NB4 (cell line): ENCODE measurements at places on chromosomes 16 and 17.

- peak; percentile 74 for DNase-seq
Observed at GRCh38 chr17:19311421-19312215, 50.9 kb downstream of the B9D1 start.

DNA sequence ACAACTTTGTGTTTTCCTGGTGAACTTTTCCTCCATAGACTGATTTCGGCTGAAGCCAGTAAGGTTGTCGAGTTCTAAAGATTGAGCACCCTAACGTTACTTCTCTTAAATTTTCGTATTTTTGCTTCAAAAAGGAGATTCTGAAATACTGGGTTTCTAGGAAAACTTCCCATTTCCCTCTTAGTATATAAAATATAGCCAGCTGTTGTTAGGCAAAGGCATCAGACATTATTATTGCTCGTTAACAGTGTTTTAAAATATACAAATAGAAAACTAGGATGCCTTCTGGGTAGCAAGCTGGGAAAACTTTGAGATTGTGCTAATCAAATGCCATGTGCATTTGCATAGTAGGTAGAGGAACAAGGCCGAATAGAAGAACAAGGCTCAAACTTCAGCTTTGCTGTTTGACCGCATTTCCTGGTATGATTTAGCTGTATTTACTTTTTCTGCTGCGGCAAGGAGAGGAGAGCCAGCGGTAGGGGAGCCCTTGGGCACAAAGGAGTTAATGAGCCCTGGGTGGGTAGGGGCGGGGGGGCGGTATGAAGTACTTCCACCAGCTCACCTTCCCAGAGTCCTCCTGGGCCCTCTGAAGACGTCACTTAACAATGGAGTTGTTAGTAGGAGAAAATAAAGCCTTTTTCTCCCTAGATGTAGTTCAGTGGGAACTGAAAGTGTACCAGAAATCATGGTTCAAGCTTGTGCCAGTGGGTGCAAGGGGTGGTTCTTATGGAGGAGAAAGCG is 151.9 kb downstream of the MSI2 start:
- no peak for DNase-seq

- DNase-seq = peak; percentile 67
Observed at GRCh38 chr16:85061566-85061965, 34.0 kb downstream of the KIAA0513 start.

DNA sequence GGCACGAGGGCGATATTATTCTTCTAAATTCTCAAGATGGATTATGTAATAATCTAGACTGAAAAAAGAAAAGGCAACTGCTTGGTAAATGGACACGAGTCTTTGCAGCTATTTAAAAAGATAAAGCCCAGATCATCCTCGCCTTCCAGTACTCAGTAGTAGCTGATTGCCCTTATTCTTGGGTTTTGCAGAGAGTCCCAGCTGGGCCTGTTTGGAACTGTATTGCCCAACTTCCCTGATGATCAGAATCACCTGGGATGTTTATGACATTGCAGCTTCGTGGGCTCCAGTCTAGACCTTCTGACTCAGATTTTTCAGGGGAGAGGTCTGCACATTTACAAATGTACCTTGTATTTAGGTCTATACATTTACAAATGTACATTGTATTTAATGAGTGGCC is 213.5 kb downstream of the RAB11FIP4 start:
- no peak for DNase-seq

DNA sequence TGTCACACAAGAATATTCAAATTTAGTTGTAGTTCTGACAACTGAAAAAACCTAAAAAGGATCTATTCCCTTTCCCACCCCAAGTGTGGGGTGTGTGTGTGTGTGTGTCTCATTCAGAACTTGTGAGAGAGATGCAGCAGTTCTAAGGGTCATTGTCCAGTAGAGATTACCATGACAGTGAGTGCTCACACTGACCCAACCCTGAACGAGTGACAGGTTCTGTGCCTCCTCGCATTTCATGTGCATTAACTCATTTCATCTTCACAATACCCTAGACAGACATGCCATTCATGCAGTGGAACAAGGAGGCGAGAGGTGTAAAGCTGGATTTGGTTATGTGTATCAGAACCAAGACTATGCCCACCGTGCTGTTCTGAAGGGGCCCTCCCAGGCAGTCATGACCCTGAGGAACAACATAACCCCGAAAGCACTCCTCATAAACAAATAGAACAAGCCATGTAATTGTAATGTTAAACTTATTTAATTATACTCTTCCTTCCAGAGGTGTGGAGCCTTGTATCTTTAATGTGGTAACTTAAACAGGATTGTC is 102.1 kb downstream of the CLEC16A start:
- no peak for DNase-seq

- no peak for DNase-seq
Observed at GRCh38 chr17:62067165-62068145, 2.4 kb upstream of the MED13 start.

GRCh38 chr16:49596648-49597291 is 223.2 kb downstream of the C16orf78 start:
- DNase-seq = no peak

GRCh38 chr17:78258323-78259191 is 27.1 kb downstream of the TMEM235 start:
- DNase-seq = peak; percentile 79

GRCh38 chr17:39118674-39119419 is 32.6 kb downstream of the PLXDC1 start:
- peak; percentile 85 for DNase-seq

DNA sequence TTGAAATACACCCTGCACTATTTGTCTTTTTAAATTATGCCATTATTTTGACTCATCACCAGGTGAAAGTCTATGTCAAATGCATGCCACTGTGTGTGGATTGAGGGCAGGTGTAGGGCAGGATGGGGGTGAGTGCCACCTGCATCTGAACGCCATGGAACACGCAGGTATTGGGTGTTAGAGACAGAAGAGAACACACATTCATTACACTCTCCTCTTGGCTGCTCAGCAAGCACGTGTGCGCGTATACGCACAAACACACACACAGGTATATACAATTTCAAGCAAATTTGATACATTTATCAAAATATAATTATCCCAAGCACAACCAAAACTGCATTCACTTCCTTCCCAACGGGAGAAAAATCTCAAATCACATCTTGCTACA is 268.9 kb downstream of the NTN1 start:
- DNase-seq = no peak
